ENCODE measurements at places on chromosomes 6 and 20.

DNA sequence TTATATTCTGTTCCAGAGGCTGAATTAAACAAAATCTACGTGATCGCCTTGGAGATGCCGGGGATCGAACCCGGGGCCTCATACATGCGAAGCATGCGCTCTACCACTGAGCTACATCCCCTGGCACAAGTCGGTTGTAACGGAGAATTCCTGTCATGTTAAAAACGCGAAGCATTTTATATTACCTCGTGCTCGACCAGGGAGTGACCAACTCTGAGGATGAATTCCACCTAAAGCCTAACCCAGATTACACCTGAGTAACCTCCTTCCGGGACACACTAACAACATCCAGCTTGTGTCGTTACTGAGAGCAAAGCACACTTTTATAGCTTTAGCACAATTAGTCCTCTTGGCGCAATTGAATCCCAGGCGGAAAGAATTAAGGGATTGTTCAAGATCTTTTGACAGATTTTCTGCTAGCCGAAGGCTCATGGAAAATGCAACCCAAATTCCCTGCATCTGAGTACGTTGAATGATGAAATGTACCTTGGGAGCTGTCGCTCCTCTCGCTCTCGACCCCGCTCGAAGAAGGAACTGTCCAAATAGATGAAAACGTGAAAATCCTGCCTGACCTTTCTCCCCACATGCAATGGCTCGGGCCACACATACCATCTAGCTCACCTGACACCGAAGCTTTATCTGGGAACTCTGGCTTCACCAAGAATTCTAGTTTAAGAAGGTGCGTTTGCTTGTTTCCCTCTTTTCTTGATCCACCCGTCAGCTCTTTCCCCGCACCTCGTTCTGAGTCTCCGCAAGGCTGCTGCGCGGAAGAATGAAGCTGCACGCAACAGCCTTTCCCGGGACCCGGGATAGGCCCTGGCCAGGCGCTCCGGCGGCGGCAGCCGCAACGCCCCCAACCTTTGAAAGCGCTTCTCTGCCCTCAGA is 148.3 kb downstream of the GPX5 start:
- DNase-seq: peak; percentile 12

- DNase-seq: no peak
Observed at GRCh38 chr20:38982291-38982690, 20.1 kb downstream of the DHX35 start.

- no peak for DNase-seq
Observed at GRCh38 chr6:154139892-154140291, 100.9 kb downstream of the OPRM1 start.

DNA sequence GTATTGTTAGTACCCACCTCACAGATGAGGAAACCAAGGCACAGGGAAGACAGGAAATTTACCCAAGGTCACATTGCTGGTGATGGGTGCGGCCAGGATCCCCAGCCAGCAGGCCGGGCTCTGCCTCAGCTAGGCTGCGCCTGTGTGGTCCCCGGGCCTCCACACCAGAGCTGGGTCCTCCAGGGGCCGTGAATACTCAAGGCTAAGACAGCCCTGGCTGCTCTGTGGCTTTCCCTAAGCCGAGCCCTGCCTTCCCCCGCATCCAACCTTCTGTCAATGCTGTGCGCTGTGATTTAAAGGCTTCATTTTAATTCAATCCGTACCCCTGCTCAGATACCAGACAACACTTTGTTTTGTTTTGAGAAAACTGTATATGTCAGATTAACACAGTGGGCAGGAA is 246.7 kb downstream of the TTLL2 start:
- no peak for DNase-seq

GRCh38 chr6:72857791-72858585 is 236.1 kb downstream of the KCNQ5 start:
- DNase-seq: no peak

- no peak for DNase-seq
Observed at GRCh38 chr6:53464483-53464882, 80.4 kb downstream of the GCLC start.

GRCh38 chr20:46673394-46674252 is 15.6 kb downstream of the TP53RK start:
- no peak for DNase-seq

- DNase-seq: peak; percentile 69
Observed at GRCh38 chr20:41316602-41317545, 657 bp downstream of the ZHX3 start.

Data from GM18507 (cell line).